SJSA1 (cell line): ENCODE measurements at places on chromosomes 7 and 10. TPM values are rescaled to one million over a fixed set of nuclear protein-coding genes. Genes with fewer than 3 reads are reported as not detected.

GRCh38 chr10:129532838-129533237, 65.8 kb downstream of the MGMT start:
- DNase-seq = no peak

GRCh38 chr10:24331457-24331856, 122.5 kb downstream of the KIAA1217 start:
- DNase-seq = no peak

- no peak for DNase-seq
Observed at GRCh38 chr7:89401690-89402089, 606.2 kb upstream of the TEX47 start.

GRCh38 chr10:48797830-48798229, 113.2 kb downstream of the WDFY4 start:
- no peak for DNase-seq

DNA sequence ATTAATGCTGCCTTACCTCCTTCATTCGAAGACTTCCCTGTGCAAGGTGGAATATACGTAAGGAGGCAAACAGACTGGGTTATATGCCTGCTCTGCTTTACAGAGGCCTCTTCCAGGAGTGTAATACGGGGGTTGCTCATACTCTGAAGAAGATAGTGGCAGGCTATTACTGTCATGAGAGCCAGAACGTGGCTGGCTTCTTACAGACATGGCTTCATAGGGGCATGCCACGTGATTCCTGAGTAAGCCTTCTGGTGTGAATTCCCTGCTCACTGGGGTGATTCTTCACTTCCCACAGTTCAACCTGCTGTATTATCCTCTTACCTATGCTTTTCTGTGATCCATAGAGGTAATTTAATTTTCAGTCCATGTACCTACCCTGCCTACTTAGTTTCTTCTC, 141.8 kb downstream of the ST7 start:
- no peak for DNase-seq

- DNase-seq = no peak
Observed at GRCh38 chr10:31759124-31759798, 169.4 kb downstream of the ARHGAP12 start.

DNA sequence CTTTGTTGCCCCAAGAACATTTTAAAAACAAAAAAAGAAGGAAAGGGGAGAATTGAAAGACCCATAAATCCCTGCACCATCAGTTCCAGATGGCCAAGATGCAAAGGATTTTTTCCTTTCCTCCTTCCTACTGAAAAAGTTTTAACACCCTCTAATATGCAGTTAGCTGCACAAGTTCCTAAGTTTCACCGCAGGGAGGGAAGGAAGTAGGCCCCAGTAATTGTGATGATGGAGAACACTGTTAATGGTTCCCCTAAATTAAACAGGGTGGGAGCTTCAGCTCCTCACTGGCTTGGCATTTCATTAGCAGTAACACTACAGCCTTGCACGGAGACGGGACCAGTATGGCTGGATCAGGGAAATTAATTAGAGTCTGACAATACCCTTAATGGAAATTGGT, 63.7 kb upstream of the PPIF start:
- DNase-seq = no peak

GRCh38 chr7:41280491-41280890, 422.4 kb downstream of the INHBA start:
- DNase-seq = no peak

- no peak for DNase-seq
Observed at GRCh38 chr7:130135208-130136205, 65.2 kb downstream of the KLHDC10 start.

DNA sequence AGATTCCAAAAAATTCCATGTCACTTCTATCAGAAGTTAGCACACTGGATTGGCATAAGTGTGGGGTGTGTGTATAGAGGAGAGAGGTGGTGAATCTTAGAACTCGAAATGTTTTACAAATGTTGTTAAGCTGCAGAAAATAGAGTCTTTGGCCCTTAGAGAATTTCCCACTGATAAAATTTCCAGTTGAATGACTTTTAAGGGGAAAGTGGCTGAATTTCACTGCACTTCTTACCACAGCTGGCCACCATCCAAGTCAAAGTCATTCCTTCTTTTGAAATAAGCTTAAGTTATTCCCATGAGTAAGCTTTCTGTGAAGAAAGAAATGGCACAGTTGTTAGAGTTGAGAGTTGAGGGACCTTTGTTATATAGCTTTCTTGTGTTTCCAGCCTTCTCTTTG, 13.9 kb downstream of the VCL start:
- DNase-seq = peak; percentile 71

GRCh38 chr7:94016786-94017185, 12.6 kb upstream of the BET1 start:
- DNase-seq = no peak

DNA sequence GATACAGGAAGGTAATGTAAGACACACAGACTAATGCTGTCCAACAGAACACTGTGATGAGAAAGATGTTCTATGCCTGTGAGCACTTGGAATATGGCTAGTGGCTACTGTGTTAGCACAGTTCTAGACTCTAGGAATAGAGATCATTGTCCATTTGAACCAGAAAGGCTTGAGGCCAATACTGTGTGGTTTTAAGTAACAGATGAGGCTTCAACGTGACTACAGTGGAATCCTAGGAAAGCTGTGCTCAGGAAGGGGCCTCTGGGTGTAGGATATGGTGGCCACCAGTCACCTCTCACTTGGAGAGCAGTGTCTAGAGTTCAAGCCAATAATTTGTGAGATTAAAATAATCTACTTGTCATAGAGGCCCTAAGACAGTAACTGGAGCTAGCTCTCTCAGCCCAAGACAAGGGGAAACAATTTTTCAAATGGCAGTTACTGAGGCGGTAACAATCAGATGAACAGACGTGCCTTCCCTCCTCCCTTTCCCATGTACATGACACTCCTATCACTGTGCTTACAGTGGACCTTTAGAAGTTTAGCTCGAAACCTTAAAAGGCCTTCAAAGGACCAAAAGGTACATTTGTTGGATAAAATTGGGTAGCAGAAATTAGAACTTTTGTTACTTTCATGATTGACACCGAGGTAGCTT, 10.2 kb downstream of the ZDHHC16 start:
- no peak for DNase-seq

- no peak for DNase-seq
Observed at GRCh38 chr10:52316001-52316400, 1.9 kb downstream of the DKK1 start.

DNA sequence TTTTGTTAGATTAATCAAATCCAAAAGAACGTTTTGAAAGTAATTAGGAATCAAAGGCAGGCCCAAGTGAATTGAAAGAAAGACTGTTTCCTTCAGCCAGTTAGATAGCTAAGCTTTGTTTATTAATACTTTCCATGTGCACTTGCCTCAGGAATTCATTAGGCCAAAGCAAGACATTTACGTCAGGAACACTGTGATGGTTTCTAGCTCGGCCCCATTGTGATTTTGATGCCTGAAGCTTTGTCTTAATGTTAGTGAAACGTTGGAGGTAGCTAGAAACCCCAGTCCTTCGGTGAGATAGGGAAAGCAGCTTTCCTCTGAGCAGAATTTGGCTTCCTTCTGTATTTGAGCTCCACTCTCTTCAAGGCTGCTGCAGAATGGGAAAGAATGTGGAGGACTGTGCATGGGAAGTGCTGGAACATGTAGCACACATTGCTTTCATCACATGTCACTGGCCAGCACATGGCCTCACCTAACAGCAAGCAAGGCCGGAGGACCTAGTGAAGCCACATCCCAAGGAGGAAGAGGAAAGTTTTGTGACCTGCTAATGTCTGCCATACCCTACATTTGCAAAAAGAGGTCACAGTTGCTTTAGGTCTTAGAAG, 64.1 kb downstream of the PCGF5 start:
- DNase-seq = no peak

DNA sequence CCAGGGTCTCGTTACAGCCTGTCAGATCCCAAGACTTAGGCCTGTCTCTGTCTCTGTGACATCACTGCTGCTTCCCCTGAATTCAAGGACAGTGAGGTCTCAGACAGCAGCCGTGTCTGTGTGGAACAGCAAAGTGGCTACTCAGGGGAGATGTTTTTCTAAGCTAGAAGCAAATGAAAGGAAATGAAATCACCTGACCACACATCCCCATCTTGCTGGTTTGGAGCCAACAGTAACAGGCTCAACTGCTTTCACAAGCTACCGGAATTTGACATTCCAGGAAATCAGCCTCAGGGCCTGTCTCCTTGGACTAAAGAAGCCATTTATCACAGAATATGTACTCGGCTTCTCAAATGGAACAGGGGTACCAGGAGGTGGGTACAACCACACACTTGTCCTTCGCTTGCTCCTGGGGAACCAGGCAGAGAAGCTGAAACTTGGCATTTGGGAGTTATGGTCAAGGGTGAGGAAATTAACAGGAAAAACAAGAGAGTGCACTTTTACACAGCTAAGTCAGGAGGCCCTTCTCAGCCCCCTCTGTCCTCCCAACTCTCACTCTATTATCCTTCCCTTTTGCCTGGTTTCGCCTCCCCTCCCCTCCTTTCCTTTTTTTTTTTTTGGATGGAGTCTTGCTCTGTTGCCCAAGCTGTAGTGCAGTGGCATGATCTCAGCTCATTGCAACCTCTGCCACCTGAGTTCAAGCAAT, 73.2 kb downstream of the SPDYE5 start:
- peak; percentile 81 for DNase-seq

GRCh38 chr7:40714363-40715052, 579.7 kb downstream of the SUGCT start:
- DNase-seq = peak; percentile 18

GRCh38 chr10:113746217-113746957, 5.1 kb upstream of the PLEKHS1 start:
- DNase-seq = no peak

DNA sequence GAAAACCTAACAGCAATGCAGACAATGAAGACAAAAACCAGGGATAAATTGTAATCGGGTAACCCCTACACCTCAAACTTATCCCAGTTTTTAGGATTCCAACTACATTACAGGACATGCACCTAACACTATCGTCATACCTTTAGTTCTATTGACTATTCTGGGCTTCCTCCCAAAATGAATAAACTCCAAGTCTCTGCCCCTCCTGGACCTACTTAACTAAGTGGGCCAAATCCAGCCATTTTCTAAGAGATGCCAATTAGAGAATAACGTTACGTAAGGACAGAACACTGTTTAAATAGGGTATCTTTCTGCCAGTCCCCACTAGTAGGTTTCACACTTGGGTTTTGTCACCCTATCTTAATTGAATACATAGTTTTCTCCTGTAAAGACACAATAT, 253.1 kb upstream of the MKLN1 start:
- no peak for DNase-seq

- DNase-seq = peak; percentile 28
Observed at GRCh38 chr7:30671793-30672465, 10.3 kb downstream of the CRHR2 start.

GRCh38 chr7:139735912-139736595, 41.7 kb downstream of the HIPK2 start:
- no peak for DNase-seq

GRCh38 chr10:33165911-33166310, 168.6 kb downstream of the NRP1 start:
- no peak for DNase-seq

GRCh38 chr10:61363006-61363405, 90.2 kb downstream of the TMEM26 start:
- no peak for DNase-seq

- DNase-seq = no peak
Observed at GRCh38 chr10:69362471-69362954, 54.2 kb downstream of the TACR2 start.

DNA sequence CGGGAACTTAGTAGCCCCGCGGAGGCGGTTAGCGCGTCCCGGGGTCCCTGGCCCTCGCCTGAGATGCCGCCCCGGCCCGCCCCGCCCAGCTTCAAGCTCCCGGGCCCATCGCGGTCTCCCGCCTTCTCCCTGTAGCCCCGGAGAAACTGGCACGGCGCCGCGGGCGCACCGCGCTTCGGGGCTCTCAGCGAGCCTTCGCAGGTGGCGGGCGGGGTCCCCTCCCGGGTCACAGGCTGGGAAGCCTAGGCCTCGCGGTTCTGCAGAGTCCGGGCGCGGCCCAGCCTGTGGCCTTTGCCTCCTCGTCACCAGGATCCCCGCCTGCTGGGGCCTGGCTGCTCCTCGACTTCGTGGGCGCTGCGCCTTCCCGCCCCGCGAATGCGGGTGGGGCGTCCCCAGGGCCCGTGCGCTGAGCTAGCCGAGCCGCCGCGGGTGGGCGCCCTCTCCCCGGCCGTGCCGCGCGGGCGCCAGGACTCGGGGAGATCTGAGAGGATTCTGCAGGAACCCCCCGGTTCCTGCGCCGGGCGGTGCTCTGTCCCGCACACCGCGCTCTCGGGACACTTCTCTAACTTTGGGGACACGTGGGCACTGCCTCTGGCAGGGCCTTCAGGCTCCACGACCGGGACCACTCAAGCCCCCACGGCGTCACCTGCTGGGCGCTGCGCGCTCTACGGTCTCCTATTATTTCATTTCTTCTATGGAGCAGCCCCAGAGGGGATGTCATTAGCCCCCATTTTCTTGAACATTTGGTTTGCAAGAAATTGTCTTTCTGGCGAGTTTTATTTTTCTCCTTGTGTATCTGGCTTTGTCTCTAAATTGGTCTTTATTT, 682 bp upstream of the RGS10 start:
- peak; percentile 63 for DNase-seq

GRCh38 chr7:135260930-135261721, 27.5 kb downstream of the STRA8 start:
- no peak for DNase-seq

- no peak for DNase-seq
Observed at GRCh38 chr7:132653366-132653930, 77.2 kb upstream of the PLXNA4 start.

DNA sequence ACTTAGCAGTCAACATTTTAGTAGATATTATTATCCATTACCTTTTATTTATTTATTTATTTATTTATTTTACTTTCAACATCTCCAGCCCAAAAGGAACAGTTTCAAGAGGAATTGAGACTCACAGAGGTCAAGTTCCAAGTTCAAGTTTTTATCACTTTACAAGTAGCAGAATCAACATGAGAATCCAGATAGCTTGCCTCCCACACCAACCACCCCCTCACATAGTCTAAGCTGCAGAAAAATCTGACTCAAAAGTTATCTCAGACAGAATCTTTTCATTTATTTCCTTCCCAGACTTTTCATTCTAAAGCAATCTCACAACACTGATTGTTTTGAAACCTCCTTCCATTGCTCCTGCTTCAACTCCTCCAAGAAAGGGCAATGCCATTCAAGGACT, 129.6 kb downstream of the GRM3 start:
- no peak for DNase-seq

IFIT5 gene
- total RNA-seq = 32.5 and 39.3 TPM in 2 replicates

NODAL gene
- total RNA-seq = not detected in 2 replicates

PAOX gene
- 8.7 and 9.9 TPM in 2 replicates for total RNA-seq

CASD1 gene
- total RNA-seq = 14.3 and 25.7 TPM in 2 replicates

SPACDR gene
- total RNA-seq = 0.66 TPM in 1 of 2 replicates, not detected in the other

GNAT3 gene
- total RNA-seq = not detected in 2 replicates

GIMAP2 gene
- 0.76 TPM in 1 of 2 replicates, not detected in the other for total RNA-seq

TSPAN15 gene
- total RNA-seq = 6.3 and 7.8 TPM in 2 replicates

EPO gene
- total RNA-seq = not detected in 2 replicates

LLCFC1 gene
- not detected in 2 replicates for total RNA-seq

ANK3 gene
- 0.97 TPM in 1 of 2 replicates, not detected in the other for total RNA-seq

THAP5 gene
- 29.8 and 39.1 TPM in 2 replicates for total RNA-seq

FKBP9 gene
- 207 and 234 TPM in 2 replicates for total RNA-seq

ABCB1 gene
- 3.0 and 4.9 TPM in 2 replicates for total RNA-seq

PRSS1 gene
- total RNA-seq = not detected in 2 replicates

KLF14 gene
- not detected in 2 replicates for total RNA-seq

PPP3CB gene
- total RNA-seq = 25.1 and 42.6 TPM in 2 replicates
